Activated T-helper 9 cell treated with anti-CD3 and anti-CD28 coated beads, Interleukin-2, amount 50 U/mL, for 16 hours (primary cell): ENCODE measurements at places on chromosomes 1 and 21.

- DNase-seq: no peak
Observed at GRCh38 chr1:39102537-39103327, 76.6 kb downstream of the NDUFS5 start.

DNA sequence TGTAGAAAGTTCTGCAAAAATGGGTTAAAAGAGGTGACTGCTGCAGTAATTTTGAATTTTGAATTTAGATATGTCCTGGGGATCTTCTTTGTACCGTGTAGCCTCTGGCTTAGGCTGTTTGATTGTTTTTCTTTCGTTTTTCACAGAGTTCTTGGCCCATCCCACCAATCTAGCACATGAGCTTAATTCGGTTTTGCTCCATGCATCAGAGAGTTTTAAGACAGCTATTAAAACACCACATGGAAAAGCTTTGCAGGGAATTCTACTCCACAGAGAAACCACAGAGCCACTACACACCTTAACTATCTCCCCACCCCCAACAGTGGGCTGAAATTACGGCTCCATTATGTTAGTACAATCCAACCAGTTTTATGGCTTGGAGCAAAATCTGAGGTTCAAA, 25.5 kb downstream of the SPAG17 start:
- DNase-seq: no peak

- DNase-seq: no peak
Observed at GRCh38 chr1:151935154-151935553, 25.8 kb upstream of the THEM4 start.

DNA sequence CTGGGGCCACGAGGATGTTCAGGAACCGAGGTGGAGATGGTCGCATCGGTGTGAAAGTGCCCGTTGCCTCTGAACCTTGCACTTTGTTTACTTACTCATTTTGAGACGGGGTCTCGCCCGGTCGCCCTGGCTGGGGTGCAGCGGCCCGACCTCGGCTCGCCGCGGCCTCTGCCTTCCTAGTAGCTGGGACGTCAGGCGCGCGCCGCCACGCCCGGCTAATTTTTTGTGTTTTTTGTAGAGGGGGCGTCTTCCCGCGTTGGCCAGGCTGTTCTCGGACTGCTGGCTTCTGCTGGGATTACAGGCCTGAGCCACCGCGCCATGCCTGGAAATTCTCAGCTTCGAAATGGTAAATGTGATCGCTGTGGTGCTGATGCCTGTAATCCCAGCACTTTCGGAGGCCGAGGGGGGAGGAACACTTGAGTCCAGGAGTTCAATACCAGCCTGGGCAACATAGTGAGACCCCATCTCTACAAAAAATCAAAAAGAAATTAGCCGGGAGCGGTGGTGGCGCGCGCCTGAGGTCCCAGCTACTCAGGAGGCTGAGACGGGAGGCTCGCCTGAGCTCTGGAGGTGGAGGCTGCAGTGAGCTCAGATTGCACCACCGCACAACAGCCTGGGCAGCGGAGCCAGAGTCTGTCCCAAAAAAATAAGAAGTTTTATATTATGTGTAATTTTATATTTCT, 684 bp upstream of the MRPL20 start:
- DNase-seq: no peak

- DNase-seq: no peak
Observed at GRCh38 chr1:57304591-57304990, 119.3 kb downstream of the DAB1 start.

GRCh38 chr1:26580116-26580515, 50.6 kb downstream of the RPS6KA1 start:
- no peak for DNase-seq

DNA sequence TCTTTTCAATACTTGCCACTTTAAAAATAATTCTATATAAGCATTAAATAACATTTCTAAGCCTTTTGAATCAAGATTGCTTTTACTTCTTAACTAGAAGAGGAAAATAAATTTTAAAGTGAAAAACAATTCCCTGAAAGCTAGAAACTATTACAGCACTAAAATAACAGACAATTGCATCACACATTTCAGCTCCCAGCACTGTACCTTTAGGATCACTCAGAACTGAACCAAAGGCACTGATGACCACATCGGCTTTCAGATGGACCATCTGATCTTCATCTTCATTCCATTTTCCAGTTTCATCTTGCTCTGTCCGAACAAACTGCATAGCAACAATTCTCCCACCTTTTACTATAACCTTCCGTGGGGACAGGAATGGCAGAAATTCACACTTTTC, 347.3 kb downstream of the DPYD start:
- DNase-seq: no peak

- DNase-seq: no peak
Observed at GRCh38 chr1:232678185-232678886, 48.4 kb upstream of the SIPA1L2 start.

- DNase-seq: no peak
Observed at GRCh38 chr1:196009362-196009761, 598.9 kb downstream of the KCNT2 start.

DNA sequence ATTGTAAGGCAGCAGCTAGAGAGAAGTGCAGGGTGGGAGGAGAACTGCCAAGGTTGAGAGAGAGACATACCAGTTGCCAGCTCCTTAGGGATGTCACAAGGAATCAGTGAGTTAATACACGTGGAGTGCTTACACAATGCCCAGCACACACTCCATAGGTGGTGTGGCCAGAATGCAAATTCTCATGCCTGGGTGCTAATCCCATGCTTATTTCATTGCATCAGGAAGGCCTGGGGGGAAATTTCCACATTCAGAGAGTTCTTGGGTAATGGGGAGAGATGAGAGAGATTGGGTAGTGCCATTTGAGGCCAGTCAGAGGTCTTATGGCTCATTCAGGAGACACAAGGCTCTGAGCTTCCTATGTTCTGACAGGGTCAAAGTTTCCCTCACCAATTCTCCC, 38.7 kb downstream of the GJA5 start:
- no peak for DNase-seq

DNA sequence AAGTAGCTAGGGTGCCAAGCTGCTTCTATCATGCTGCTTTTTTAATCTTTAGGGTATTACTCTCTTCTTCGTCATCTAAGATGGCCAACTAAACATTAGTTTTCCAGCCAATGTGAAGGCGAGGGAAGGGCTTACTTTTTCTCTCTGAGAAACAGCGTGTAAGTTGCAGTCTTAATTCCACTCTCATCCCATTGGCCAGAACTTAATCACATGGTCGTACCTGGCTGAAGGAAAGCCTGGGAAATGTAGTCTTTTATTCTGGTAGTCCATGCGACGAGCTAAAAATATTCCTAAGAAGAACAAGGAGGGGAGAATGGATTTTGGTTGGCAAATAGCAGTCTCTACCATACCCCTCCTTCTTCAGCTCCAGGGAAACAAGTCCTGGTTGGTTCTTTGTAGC, 21.5 kb downstream of the DNAJC6 start:
- no peak for DNase-seq

DNA sequence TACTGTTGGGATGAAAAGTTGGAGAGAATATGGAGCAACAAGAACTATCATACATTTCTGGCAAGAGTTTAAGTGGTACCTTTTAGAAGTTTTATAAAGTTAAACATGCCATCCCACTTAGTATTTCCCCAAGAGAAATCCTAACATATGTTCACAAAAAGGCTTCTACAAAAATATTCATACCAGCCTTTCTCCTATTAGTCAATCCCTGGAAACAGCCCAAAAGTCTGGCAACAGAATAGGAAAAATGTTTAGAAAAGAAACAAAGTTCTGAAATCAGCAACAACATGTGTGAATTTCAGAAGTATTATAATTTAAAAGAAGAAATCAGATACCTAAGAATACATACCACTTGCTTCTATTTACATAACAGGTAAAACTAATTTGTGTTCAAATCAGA, 271.0 kb downstream of the DSCAM start:
- DNase-seq: no peak

DNA sequence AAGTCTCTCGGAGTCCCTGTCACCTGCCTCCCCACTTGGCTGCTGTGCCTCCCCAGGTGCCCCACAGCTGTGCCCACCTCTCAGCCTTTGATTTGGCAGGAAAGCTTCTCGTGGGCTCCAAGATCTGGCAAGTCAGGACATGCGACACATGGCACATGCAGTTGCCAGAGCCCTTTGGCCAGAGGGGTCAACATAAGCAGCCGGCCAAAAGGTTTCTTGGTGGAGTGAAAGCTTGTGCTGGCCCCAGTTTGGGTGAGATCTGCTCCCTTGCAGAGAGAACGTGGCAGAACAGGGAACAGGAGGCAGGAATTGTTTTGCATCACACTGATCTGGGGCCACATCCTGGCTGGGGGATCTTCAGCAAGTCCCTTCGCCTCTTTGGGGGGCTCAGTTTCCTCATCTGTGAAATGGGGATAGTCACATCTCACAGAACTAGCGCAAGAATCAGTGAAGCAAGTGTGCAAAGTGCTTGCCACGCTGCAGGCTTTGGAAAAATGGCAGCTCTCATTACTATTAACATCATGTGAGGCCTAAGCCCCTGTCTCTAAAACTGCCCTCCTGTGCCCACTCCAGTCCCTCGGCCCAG, 232.6 kb downstream of the TRABD2B start:
- DNase-seq: no peak

GRCh38 chr1:230215031-230215430, 148.0 kb downstream of the GALNT2 start:
- DNase-seq: no peak

GRCh38 chr1:221327954-221328353, 413.9 kb downstream of the DUSP10 start:
- no peak for DNase-seq

GRCh38 chr1:58783090-58783992, 506 bp downstream of the JUN start:
- DNase-seq: peak; percentile 18

DNA sequence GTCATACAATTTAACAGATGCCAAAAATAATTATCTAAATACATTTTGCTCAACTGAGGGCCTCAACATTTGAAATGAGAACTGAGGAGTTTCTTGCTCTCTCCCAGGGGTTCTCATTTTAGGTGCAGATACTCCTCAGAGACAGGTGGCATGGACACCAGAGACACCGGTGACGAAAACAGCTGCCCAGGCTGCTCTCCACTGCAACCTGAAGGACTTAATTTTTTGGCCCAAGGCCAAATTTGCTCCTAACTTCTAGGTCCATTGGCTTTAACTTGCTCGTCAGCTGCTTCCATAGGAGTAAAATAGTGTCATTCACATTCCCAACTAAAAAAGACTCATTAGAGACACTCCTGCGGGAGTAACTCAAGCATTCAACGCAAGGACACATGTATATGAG, 87.0 kb downstream of the NRIP1 start:
- no peak for DNase-seq

DNA sequence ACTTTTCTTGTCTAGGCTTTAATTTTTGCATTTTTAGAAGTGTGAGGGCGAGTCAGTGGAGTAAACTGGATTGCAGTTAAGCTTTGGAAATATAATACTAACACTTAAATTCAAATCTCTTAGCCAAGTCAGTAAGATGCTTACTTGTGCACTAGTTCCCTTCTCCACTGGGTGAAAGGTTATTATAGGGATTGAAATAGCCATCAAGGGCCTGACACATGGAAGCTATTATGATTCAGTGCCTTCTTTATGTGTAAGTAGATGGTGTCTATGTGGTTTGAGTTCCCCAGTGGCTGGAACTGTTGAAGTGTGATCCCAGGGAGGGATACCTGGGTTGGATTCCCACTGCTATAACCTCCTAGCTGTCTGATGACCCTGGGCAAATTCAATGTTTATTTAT, 24.7 kb upstream of the DMRTA2 start:
- DNase-seq: no peak

DNA sequence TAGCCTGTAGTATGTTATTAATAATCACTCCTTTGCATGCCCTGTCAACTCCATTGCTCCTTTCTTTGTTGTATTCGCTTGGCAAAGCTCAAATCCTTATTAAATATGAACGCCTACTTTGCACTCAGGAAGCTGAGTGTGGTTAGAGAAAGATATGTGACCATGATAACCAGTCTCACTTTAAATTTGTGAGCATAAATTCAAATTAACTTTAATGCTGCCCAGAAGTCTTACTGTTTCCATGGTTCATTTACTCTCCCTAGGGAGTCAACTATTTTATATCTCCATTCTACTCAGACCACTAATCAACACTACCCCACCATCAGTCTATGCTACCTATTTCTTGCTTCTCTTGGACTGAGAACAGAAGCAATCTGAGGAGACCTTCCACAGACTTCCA, 12.1 kb upstream of the EPHX4 start:
- no peak for DNase-seq

- DNase-seq: no peak
Observed at GRCh38 chr21:34771512-34772028, 102.8 kb downstream of the CLIC6 start.

DNA sequence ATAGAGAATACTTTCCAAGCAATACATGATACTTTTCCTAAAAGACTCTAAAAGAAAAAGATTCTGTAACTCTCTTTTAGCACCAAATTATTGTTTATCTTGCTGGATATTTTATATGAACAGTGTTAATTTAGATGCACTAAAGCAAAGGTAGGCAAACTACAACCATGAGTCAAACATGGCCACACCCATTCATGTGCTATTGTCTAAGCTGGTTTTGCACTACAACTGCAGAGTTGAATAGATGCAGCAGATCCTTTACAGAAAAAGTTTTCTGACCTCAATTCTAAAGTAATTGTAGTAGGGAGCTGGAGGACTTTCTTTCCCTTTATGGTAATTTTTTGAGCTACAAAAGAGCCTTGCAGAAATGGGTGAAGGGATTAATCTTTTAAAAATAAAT, 19.4 kb downstream of the BLZF1 start:
- DNase-seq: no peak

- DNase-seq: no peak
Observed at GRCh38 chr1:77948841-77949424, 29.9 kb downstream of the FUBP1 start.

DNA sequence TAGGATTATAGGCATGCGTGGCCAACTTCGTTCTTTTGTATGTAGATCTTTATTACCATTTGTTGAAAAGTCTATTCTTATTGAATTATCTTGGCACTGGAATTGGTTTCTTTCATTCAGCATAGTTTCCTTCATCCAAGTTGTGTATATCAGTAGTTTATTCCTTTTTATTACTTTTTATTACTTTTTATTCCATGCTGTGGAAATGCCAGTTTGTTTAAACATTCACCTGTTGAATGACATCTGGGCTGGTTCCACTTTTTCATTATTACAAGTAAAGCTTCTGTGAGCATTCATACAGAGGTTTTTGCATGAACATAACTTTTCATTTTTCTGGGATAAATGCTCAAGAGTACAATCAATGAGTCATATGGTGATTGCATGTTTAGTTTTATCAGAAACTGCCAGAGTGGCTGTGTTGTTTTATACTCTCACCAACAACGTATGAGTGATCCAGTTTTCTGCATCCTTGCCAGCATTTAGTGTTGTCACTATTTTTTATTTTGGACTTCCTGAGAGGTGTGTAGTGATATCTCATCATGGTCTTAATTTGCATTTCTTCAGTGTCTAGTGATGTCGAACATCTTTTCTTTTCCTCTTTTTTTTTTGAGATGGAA, 28.6 kb downstream of the PTPRU start:
- DNase-seq: no peak

DNA sequence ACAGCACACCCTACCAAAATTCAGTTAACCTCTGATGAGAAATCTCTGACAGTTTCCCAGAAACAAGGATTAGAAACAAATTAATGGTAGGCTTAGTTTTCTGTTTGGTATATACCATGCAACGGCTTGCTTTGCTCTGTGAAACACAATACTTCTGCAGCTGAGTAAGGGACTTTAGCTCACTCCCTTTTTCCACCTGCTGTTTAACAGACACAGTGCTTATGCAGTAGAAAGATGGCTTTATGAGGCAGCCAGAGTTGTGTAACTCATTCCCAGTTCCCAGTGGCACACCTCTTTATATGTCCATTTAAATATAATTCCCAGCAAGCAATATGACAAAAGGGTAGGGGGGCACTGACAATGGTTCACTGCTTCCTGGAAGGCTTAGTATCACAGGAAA, 124.0 kb downstream of the PIGK start:
- DNase-seq: no peak

- DNase-seq: no peak
Observed at GRCh38 chr1:175183586-175183985, 9.0 kb downstream of the KIAA0040 start.
